Left colon (tissue), 2 donors: ENCODE measurements at places on chromosomes 4 and X. TPM values are rescaled to one million over a fixed set of nuclear protein-coding genes. Genes with fewer than 3 reads are reported as not detected.

The MAP3K15 gene
- 0.12 TPM for total RNA-seq

The SH3D19 gene
- total RNA-seq = 119 TPM

The PRICKLE3 gene
- 11.5 TPM for total RNA-seq

The SPARCL1 gene
- total RNA-seq = 31.8 TPM

The SPANXA1 gene
- total RNA-seq = not detected

The SLC25A6 gene
- 482 TPM for total RNA-seq

The HADH gene
- 145 TPM for total RNA-seq

The VCX3B gene
- not detected for total RNA-seq

The FAM47E gene
- 6.5 TPM for total RNA-seq

DNA sequence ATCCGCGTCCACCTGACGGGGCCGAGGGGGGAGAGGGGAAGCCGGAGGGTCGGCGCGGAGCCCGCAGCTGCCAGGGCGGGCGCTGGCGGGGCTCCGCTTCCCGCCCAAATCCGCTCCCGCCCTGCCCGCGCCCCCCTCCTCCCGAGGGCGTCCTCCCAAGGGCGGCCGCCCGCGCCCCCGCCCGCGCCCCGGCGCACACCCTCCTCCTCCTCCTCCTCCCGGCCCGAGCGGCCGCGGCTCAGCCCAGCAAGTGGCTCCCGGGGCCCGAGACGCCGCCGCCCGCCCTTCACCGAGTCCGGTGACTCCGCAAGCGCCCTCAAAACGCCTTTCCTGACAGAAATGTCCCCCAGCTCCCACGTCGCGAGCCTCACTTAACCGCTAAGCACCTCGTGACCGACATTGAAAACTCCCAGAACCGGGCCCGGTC, 487 bp downstream of the HMGB2 start:
- DNase-seq = peak; percentile 74

GRCh38 chr4:108141213-108141950, 27.4 kb downstream of the LEF1 start:
- DNase-seq = no peak

DNA sequence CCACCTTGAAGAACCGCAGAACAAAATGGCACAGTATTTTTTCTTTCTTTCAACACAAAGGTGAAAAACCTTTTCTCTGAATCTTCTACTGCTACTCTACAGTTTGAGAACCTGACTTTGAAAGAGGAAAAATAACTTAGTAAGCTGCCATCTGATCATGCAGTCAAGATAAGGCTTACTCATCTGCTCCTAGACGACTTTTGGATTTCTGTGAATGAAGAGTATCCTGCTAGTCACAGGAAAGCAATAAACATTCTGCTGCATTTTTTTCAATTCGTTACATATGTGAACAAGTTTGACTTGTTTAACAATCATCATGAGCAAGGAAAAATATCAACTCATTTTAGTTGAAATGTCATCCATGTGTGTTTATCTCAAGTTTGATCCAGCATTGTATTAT, 25.2 kb downstream of the TIGD2 start:
- no peak for DNase-seq

GRCh38 chr4:52102587-52102986, 51.5 kb downstream of the SPATA18 start:
- DNase-seq = no peak

DNA sequence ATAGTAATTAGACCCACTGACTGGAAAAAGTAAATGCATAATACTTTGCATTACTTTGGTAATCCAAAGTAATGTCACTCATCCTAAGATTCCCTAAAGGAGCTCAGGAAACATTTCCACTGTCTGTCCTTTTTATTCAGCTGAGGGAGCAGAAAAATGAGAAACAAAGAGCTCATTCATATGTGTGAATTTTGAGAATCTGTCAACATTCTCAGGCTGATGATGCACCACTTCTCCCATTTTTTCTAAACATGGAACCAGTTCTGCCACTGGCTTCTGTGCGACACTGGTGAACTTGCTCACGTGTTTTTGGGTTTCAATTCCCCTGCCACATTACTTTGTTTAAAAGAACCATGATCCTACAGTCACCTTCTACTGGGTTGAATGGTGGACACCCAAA, 28.4 kb upstream of the ADH7 start:
- no peak for DNase-seq

DNA sequence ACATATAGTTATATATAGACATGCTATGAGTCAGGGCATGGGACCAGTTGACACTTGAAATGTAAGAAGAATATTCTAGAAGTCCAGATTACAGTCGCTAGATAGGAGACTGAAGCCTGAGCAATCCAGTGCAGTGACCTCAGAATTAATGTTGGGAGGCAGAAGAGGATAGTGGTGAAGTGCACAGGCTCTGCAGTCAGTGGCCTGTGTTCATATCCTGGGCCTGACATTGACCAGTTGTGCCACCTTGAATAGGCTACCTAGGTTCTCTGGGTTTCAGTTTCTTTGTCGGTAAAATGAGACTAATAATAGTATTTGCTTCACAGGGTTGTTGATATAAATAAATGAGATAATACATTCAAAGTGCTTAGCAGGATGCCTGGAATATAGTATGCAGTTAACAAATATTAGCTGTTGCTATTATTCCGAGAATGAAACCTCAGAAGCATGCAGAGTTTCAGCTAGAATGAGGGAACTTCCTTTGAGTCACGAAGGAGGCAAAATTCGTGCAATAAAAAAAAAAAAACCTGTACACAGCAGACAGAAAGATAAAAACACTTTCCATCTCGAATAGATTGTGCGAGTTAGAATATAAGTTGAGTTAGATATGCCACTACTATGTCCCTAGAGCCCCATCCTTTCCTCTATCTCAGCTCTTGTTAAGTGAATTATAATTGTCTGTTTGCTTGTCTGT, 4.0 kb upstream of the SH2D1A start:
- DNase-seq = no peak

- peak; percentile 17 for DNase-seq
Observed at GRCh38 chr4:7160439-7160838, 31.9 kb upstream of the SORCS2 start.

DNA sequence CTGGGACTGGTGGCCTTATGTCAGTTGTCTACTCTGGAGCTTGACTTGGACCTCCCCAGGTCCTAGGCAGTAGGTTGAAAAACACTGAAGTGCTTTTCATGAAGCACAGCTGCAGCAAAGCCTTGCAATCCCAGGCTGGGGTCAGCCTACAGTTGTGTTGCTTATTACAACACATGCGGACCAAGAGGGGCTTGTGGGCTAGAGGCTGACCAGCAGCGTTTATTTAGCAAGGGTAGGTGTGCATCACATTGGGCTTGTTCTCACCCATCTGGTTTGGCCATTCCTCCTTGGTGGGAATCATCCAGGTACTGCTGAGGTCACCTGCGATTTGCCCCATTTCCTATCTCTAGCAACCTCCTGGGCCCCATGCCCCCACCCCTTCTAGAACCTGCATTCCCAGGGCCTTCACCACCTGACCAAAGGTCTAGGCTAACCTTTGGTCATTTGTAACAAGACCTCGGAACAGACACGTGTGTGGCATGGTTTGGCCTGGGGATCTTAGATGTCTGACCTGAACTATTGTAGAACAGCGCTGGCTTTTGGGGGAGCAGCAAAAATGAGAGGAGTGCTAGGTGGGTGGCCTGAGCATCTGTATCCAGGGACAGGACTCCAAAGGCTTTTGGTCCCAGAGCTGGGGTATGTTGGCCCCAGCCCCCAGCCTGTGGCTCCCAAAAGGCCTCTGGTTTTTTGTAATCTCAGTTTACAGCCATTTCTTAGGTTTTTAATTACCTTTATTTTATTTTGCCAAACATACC, 3.0 kb downstream of the RPL10 start:
- DNase-seq = no peak

DNA sequence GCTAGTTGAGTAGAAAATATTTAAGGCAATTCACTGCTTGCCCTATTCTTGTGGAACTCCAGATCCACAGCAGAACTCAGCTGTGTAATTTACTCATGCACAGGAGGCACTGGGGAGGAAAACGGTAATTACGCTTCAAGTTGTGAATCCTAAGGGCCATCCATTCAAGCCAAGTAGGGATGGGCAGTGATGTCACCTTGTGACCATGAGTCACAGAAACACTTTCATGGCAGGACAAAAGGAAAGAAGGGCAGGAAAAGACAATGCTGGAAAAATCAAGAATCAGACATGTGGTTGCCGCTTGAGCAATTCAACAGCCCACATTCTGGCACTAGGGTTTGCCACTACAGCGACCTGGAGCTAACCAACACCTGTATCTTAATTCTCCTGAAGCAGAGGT, 1.4 kb downstream of the PAQR3 start:
- DNase-seq = no peak

DNA sequence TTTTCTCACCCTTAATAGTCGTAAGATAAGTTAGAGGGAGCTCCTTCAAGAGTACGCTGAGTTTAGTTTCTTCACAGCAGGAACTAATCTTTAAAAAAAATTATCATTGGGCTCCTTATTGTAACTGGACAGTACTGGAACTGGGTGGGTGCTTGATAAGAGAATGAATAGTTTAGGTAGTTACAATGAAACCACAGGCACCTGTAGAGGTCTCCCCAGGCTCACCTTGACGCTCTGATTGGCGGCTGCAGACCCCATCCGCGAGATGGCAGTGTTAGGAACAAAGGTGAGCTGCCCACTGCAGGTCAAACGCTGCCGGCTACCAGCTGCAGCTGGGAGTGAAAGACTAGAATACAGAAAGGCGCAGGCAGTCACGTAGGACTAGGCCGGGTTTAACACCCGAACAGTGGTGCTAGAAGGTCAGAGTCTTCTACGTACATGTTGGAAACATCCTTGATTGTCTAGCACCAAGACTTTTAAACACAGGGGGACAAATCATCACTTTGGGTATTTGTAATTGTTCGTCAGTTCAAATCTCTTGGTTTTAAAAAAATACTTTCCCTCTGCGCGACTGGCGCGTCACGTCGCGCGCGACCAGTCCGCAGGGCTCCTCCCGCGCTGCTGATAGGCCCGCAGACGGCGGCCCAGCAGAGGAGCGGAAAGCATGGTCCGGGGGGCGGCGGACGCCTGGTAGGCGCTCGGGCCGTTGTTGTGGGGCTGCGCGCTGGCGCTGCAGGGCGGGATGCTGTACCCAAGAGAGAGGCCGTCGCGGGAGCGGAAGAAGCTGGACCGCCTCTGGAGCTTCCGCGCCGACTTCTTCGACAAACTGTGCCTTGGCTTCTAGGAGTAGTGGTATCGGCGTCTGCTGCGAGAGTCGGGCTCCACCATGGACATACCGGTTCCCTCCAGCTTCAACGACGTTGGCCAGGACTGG, 45.6 kb downstream of the SMARCA5 start:
- DNase-seq = peak; percentile 82

- DNase-seq = no peak
Observed at GRCh38 chr4:78121338-78121904, 64.3 kb downstream of the FRAS1 start.

DNA sequence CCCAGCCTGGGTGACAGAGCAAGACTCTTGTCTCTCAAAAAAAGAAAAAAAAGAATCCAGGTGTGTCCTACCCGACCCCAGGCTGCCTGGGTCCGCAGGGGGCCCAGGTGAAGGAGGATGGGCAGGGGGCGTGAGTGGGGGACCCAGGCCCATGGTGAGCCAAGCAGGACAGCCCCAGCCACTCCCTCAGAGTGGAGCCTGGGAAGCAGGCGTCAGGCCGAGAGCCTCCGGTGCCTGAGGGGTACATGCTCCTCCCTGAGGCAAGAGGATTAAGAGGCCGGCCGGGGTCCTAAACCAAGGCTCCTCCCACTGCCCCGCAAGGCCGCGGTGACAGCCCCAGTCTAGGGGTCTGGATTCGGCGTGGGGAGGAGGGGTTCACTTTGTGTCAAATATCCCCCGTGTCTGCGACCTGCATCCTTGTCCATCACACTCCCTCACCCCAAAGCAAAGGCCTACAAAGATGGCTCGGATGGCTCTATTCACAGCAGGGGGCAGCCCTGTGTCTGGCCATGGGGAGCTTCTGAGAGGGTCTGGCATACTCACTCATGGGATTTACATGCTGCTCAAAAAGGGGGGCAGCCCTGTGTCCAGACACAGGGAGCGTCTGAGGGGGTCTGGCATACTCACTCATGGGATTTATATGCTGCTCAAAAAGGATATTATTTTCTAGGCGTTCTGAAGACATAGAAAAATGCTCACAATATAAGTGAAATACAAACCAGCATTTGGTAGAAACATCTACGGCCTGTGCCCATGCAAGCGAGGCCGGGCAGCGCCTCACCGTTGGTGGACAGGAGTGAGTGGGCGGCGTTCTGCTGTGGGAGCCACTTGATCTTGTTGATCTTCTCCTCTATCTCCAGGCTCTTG, 94.6 kb downstream of the PPP2R2C start:
- DNase-seq = no peak

DNA sequence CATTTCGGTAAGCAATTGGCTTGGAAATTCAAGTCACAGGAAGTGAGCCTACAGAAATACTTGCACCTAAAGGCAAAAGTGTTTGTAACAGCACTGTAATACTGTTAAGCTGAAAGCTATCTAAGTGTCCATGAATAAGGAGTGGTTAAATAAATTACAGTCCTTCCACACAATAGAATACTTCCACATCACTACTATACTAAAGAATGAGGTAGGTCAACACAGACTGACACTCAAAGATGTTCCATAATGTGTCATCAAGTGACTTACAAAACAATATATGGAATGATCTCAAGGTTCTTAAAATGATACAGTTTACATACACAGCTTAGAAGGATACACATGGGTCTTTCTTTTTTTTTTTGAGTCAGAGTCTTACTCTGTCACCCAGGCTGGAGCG, 27.0 kb downstream of the SLC10A6 start:
- no peak for DNase-seq

GRCh38 chrX:128622296-128622695, 570.1 kb upstream of the ACTRT1 start:
- no peak for DNase-seq

- DNase-seq = no peak
Observed at GRCh38 chr4:124686279-124686678, 26.3 kb downstream of the ANKRD50 start.

GRCh38 chr4:11201256-11201655, 227.4 kb downstream of the HS3ST1 start:
- DNase-seq = no peak

DNA sequence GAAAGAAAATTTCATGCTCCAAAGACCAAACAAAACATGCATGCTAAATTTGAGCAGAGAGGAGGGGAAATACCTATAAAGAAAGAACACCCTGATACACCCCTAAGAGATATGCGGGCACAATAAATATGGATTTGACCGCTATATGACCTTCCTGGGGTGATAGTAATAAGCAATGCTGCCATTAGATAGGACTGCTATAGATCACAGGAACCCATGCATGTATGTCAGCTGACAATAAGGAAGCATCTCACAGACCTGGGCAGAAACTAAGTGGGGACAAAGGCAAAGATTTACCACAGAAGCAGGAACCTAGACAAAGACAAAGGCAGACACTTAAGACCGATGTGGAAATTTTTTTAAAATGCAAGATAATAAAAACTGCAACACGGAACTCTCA, 21.3 kb downstream of the ZNF721 start:
- DNase-seq = no peak

- DNase-seq = no peak
Observed at GRCh38 chr4:30866346-30866745, 146.2 kb downstream of the PCDH7 start.

- no peak for DNase-seq
Observed at GRCh38 chr4:39889226-39889625, 88.5 kb downstream of the PDS5A start.
